ENCODE measurements at places on chromosomes 12 and 14.

GRCh38 chr12:94620621-94621020, 29.7 kb downstream of the TMCC3 start:
- DNase-seq = no peak

DNA sequence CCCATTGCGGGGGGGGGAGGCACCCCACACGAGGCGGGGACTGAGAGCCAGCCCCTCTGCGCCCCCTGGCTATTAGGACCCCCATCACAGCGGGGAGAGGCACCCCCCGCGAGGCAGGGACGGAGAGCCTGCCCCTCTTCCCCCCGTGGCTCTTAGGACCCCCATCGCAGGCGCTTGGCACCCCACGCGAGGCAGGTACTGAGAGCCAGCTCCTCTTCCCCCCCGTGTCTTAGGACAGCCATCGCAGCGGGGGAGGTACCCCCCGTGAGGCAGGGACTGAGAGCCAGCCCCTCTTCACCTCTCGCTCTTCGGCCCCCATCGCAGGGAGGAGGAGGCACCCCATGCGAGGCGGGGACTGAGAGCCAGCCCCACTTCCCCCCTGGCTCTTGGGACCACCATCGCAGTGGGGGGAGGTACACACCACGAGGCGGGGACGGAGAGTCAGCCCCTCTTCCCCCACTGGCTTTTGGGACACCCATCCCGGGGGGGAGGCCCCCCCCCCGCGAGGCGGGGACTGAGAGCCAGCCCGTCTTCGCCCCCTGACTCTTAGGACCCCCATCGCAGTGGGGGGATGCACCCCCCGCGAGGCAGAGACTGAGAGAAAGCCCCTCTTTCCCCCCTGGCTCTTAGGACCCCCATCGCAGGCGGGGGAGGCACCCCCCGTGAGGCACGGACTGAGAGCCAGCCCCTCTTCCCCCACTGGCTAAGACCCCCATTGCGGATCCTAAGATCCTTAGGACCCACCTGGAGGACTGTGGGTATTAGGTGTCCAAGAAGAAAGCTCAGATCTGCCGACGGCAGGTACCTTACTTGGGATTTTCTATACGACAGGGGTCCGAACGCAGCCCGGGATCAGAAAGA, 198.6 kb upstream of the PZP start:
- no peak for DNase-seq

DNA sequence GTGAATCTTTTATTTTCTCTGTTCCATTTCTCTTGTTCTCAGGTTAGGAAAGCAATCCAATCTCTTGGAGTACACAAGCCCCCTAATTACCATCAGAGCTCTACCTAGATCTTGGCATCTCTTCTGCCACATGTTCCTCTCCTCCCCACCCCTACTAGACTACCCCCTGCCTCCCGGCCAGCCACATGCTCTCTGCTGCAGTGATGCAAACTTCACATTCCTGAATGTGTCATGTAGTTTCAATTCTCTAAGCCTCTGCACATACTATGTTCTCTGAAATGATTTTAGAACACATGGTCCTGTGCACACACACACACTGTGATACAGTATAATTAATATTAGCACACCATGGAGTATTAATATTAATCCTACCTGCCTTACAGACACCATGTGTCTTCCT, 104.6 kb downstream of the EFCAB11 start:
- DNase-seq = no peak

GRCh38 chr12:87921621-87922020, 107.6 kb downstream of the C12orf50 start:
- no peak for DNase-seq

- no peak for DNase-seq
These were observed 292.4 kb upstream of the SEL1L start for GRCh38 chr14:81826081-81826480.

DNA sequence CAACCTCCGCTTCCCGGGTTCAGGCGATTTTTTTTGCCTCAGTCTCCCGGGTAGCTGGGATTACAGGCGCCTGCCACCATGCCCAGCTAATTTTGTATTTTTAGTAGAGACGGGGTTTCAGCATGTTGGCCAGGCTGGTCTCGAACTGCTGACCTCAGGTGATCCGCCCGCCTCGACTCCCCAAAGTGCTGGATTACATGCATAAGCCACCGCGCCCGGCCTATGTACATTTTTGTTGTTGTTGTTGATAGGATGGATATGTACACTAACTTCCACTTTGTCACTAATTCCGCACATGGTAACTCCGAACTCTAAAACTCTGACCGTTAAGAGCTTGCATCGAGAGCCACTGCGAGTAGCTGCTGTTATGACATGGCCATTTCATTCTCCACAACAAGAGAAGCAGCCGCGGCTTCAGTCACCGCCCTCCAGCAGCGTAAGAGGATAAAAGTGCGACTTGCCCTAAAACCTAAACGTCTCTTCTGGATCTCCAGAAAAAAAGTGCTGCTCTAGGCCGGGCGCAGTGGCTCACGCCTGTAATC, 742 bp upstream of the MARS1 start:
- no peak for DNase-seq

DNA sequence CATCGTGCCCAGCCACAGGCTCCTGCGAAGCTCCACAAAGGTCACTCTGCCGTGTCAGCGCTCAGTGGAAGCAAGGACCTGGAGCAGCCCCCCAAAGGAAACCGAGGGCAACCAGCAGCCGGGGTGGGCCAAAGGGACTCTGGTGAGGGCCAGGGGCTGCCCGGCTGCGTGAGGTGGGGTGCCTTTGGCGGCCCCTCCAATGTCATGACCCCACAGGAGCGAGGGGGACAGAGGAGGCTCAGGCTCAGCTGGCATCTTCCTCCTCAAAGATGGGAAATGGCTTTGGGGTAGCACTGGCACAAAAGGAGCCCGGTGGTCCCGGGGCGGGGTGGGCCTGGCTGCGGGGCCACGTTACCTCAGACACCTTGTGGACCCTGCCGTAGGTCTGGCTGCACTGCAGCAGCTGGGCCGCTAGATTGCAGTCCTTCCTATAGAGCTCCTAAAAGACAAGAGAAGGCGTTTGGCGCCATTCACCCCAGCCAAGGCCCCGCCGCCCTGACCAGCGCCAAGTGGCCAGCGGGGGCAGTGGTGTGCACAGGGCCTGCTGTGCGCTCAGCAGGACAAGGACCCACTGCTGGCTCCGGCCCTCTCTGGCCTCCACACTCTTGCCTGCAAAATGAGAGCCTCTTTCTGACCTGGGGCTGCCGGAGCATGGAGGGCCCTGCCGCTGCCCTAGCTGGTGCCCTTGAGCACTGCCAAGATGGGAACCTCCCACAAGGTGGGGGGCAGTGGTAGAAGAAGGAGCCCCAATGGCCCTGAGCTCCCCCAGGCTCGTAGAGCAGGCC, 46.9 kb downstream of the BEGAIN start:
- DNase-seq = no peak

- peak; percentile 32 for DNase-seq
These were observed 628 bp downstream of the SNRPF start for GRCh38 chr12:95859344-95859816.

GRCh38 chr12:128190614-128191013, 76.4 kb upstream of the TMEM132C start:
- peak; percentile 10 for DNase-seq

- DNase-seq = peak; percentile 95
These were observed 126.7 kb downstream of the EPS8 start for GRCh38 chr12:15662303-15662980.

DNA sequence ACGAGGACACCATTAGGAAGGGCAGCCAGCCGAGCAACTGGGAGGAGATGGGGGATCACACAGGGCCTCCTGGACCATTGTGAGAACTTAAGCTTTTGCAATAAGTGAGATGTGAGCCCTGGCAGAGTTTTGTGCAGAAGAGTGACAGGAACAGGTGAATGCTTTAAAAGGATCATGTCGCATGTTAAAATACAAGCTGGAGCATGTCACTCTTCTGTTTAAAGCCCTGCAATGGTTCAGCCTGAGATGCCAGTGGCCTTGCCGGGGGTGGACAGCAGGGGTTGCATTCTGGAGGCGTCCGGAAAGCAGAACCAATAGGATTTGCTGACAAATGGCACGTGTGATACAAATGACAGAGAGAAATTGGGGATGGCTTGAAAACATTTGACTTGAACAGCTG, 137.5 kb upstream of the RFLNA start:
- DNase-seq = no peak

GRCh38 chr12:56769868-56770267, 6.7 kb downstream of the HSD17B6 start:
- no peak for DNase-seq

- no peak for DNase-seq
These were observed 230.2 kb downstream of the BCL11B start for GRCh38 chr14:99041820-99042174.

- DNase-seq = no peak
These were observed 77.8 kb downstream of the HECTD4 start for GRCh38 chr12:112304436-112304835.

- DNase-seq = no peak
These were observed 257.9 kb upstream of the FOXN3 start for GRCh38 chr14:89674936-89675335.

DNA sequence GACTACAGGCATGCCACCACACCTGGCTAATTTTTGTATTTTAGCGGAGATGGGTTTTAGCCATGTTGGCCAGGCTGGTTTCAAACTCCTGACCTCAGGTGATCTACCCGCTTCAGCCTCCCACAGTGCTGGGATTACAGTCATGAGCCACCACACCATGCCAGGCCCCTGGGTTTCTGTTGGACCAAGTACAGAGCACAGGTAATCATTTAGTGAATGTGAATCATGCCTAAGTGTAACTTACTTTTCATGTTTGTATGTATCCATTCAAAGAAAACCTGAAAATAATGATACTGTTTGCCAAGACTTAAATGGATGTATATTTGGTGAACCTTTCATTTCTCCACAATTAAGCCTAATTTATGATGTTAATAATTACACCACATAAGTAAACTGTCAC, 65.9 kb downstream of the FGD6 start:
- no peak for DNase-seq

DNA sequence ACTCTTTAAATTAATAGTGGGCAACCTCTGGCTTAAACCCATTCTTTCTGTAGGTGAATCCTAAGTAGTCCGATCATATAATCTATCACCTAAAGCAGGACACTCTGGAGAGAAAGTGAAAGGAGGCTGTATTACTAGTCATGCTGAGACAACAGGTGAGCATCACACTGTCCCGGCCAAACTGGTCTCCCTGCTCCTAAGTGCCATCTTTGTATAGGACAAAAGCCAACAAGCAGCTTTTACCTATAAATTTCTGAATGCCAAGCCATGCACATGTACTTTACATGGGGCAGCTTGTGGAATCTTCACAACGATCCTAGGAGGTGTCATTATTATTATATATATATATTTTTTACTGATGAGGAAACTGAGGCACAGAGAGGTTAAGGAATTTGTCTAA, 18.0 kb downstream of the PLEKHH1 start:
- no peak for DNase-seq

GRCh38 chr12:64767495-64767894, 8.3 kb upstream of the GNS start:
- DNase-seq = no peak

- DNase-seq = no peak
These were observed 75.8 kb downstream of the LRP6 start for GRCh38 chr12:12191008-12191407.

Measured in Caki2 (cell line).